Globus pallidus (tissue), 1 donor: ENCODE measurements at places on chromosomes 5 and 9.

GRCh38 chr5:51479840-51480239, 96.6 kb downstream of the ISL1 start:
- DNase-seq, result no peak

DNA sequence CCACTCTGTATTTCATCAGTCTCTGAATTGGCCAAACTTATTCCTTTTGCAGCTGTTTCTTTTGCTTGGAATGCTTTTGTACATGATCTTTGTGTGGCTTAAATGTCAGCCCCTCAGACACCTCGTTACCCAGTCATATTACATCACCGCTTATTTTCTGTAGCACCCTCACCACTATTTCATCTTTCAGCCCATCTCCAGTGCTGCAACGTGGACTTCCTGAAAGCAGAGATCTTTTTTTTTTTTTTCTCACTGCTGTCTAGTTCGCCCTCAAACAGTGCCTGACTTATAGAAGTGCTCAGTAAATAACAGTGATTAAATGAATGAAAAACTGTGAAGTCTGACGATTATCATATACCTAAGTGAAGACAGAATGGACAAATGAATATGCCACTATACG, 835 bp downstream of the SRA1 start:
- no peak for DNase-seq

GRCh38 chr5:53817183-53817582, 256.7 kb downstream of the NDUFS4 start:
- DNase-seq, result no peak

- no peak for DNase-seq
These were observed 63.0 kb downstream of the CEP120 start for GRCh38 chr5:123360201-123360571.

DNA sequence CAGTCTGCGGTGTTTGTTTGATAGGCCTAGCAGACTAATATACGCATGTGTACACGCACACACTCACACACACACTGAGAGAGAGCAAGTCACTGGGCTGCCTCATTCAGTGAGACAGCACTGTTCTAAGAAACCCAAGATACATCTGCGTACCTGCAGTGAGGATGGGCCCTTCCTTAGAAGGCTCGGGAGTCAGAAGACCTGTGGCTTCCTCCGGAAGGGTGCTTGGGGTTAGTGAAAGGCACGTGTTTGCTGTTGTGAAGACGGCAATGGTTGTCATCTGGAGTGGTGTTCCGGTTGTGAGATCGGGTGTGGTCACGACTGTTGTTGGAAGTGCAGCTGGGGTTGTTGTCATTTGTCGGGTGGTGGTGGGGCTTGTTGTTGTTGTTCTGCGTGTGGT, 11.7 kb downstream of the TIMD4 start:
- no peak for DNase-seq

DNA sequence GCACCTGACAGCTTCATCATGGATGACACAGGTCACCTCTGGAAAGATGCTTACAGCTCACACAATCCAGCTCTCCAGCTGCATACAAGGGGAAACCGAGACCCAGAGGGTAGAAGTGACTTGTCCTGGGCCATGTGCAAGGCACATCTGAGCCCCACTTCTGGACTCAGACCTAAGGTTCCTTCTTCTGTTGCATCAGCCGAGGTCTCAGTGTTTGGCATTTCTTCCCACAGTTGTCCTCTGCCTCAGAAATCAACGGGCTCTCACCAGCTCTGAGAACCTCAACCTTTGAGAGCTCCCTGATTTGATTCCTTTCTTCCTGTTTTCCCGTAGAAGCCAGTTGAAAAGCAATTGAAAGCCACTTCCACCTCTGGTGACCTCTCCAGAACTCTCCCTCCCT, 38.7 kb upstream of the COL15A1 start:
- no peak for DNase-seq

DNA sequence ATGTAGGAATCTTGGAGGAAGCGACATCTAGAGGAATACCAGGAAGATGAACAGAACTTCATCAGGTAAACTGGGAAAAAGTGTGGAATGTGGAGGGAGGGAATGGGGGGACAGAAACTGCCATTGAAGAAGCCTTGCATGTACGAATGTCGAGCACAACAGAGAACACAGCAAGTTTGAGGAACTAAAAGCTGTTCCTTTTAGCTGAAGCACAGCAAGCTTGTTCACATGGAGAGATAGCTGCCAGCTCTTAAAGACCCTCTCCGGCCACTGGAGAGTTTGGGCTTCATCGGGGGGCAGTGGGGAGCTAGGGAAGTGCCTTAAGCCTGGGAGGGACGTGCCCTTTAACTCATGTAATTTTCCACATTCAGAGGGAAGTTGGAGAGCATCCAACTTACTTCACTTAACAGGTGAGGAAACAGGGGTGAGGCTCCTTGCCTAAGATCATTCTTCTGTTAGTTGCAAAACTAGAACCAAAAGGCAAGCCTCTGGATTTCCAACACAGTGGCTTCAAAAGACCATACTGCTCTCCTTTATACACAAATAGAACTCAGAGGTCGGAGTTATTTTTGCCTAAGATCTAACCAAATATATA, 2.3 kb upstream of the CYFIP2 start:
- DNase-seq, result no peak

GRCh38 chr9:4424891-4425290, 65.4 kb upstream of the SLC1A1 start:
- DNase-seq, result no peak

- DNase-seq, result no peak
These were observed 15.3 kb downstream of the PCDHGC5 start for GRCh38 chr5:141504216-141504615.

- no peak for DNase-seq
These were observed 46.5 kb downstream of the ROPN1L start for GRCh38 chr5:10488144-10488543.

DNA sequence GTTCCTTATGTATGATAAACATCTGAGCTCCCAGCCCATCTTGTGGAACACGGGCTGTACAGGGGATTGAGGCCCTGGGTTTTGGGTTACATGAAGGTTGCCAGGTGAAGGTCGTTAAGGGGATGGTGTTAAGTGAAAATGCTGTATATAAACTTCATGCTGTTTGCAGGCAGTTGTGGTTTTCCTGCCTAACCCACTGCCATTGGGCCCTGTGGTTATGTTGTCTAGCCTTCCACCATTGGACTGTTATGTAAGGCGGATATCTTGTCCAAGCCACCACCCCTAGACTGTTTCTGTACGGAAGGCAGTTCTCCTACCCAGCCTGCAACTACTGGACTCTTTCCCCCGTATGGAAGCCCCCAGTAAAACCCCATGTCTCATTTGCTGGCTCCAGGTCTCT, 246.1 kb downstream of the KIF4B start:
- no peak for DNase-seq

DNA sequence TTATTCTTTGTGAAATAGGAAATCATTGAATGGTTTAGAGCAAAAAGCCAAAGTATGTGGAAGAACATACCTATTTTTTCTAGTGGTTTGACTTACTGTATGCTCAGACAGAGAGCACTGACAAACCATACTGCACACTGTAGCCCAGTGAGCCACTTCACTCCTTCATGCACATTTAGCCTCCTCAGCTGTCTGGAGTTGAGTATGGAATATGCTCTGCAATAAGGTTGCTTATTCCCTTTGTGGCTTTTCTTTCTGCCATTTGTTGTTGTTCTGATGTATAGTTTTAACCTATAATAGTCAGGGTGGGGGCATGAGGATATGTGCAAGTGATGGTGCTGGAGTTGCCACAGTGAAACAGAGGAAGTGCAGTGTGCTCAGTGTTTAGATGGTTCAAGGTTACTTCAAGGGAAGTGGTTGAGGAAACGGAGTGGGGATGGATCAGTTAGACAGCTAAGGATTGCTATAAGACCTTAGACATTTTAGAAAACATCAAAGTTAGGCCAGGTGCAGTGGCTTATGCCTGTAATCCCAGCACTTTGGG, 100.7 kb downstream of the CDC42SE2 start:
- DNase-seq, result no peak

DNA sequence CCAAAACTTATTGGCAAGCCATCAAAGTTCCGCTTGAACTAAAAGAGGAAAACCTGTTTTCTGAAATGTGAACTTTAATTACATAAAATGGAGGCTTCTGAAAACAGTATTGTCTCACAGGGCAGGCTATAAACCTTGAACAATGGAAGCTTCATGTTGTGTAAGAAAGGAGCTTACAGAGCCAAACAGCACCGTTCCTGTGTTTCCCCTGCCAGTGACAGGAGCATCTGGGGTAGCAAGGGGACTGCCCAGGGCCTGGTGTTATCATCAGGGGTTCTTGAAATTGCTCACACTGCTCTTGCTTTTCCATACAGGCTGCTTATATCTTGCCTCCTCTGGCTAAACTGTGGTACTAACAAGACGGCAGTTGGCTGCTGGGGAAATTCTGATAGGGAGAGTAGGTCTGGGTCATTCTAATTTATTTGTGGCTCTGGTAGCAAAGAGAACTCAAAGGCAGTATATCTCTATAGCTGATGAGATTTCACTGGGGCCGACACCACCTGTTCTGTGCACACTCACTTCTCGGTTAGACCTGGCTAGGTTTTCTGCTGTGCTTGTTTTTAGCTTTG, 40.4 kb downstream of the BASP1 start:
- no peak for DNase-seq

GRCh38 chr5:31554552-31554951, 22.5 kb downstream of the C5orf22 start:
- no peak for DNase-seq

DNA sequence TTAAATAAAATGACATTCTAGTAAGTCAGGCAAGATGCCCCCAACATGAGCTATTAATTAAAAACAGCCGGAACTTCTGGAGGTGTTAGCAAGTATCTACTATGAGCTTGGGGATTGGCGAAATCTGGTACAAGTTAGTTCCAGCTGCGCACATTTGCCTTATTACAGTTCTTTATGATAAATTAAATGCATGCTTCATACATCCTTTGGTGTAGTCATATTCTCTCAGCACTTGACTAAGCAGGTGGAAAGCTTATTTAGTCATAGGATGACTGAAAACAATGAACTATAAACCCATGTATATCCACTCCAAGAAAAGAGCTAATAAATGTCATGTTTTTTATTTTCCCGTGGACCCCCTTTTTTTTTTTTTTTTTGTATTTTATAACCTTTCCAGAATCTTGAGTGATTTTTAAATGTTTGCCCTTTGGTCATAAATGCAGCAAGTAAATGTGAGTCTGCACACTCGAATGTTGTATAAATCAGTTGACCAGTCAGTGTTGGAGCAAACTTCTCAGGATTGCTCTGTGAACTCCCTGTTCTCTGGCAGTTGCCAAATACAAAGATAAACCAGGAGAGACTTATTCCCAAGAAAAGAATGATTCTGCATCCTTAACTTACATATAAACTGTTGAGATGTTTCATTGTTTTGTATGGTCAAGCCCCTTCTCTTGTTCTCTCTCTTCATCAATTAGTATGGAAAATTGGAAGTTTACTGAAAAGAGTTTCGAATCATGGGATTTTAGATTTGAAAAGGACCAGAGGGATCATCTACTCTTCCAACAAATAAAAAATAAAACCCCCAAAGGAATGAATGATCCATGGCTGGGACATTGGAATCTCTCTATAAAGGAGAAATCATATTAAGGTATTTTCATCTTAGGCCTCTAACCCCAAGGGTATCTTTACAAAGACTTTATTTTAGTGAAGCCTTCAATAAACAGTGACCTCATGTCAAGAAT, 38.3 kb downstream of the PIK3R1 start:
- DNase-seq, result no peak

DNA sequence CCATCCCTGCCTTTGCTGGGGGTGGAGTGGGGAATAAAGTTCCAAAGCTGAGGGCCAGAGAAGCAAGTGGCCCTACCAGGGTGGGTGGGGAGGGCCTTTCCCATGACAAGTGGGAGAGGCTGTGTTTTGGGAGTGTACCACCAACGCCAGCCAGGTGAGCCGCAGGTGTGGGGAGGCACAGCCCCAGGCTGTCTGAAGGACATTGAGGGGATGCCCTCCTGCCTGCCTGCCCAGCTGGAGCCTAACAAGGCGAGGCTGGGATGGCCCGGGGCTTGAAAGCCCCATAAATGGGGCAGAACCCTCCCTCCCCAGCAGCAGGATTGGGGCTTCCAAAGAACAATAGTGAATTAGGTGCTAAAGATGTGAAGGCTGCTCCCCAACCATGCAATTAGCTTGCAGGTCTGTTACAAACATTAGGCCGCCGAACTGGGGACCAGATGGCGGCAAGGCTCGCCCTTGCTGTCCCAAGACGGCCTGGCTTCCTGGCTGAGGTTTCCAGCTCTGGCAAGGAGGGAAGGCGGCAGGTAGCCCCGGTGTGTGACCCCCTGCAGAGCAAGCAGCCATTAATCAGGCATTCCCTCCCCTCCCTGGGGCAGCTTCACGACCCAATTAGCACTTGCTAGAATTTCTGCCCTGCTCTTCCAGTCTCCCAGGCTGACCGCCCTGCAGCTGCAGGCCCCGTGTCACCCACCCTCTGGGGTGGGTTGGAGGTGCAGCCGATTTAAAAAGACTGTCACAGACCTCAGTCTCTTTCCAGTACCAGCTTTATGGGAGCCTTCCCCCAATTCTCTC, 42.9 kb downstream of the FGF18 start:
- DNase-seq, result no peak

DNA sequence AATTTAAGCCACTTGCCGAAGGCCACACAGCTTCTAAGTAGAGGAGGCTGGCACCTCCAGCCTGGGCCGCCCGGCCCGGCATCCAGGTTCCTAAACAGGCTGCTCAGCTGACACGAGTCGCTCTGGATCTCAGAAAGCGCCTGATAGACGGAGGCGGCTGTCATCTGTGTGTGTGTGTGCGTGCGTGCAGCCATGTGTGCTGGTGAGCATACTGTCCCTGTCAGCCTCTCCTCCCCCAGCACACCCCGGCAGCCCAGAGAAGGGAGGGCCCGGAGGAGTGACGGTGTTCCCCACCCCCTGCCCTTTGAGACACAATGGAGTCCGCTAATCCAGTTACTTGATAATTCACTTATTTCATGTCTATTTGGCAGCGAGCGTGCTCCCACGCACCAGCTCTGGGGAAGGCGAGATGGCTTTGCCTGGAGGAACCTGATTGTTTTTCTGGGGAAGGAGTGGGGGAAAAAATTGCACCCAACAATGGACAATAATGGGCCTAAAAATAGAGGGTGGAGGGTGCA, 20.0 kb downstream of the NTNG2 start:
- no peak for DNase-seq

GRCh38 chr5:140882591-140882899, 621 bp downstream of the PCDHA13 start:
- peak; percentile 35 for DNase-seq

DNA sequence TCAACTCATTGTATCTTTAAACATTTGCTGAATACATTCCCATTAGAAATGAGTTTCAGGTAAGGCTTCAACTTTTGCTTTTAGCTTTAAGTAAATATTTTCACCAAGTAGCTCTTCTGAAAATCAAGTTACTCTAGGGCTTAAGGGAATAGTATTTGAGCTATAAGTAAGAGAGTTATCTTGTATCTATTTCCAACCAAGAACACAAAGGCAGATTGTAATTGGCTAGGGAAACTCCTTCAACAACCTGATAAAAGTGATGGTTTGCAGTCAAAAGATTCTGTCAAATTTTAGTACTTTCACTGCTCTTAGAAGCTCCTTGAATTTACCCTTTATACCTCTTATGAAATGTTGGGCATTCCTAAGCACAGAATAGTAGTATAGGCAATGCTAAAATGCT, 13.0 kb downstream of the ELL2 start:
- DNase-seq, result no peak
